ENCODE measurements at places on chromosomes 7 and 10. TPM values are rescaled to one million over a fixed set of nuclear protein-coding genes. Genes with fewer than 3 reads are reported as not detected.
A peak's percentile ranks its signal among the peaks of the same experiment; 100 is the strongest.

TUBAL3 gene
- 0.59 TPM for total RNA-seq

DOCK4 gene
- 80.3 TPM for total RNA-seq

TSPAN33 gene
- 1.2 TPM for total RNA-seq

PHF14 gene
- total RNA-seq: 85.9 TPM

AFAP1L2 gene
- total RNA-seq: 4.2 TPM

EGR2 gene
- 4.7 TPM for total RNA-seq

LIPJ gene
- not detected for total RNA-seq

CCDC146 gene
- total RNA-seq: 9.3 TPM

SPDYE11 gene
- not detected for total RNA-seq

GTPBP10 gene
- 19.6 TPM for total RNA-seq

NKX2-3 gene
- total RNA-seq: not detected

GTF2IRD2 gene
- total RNA-seq: 17.1 TPM

DNA sequence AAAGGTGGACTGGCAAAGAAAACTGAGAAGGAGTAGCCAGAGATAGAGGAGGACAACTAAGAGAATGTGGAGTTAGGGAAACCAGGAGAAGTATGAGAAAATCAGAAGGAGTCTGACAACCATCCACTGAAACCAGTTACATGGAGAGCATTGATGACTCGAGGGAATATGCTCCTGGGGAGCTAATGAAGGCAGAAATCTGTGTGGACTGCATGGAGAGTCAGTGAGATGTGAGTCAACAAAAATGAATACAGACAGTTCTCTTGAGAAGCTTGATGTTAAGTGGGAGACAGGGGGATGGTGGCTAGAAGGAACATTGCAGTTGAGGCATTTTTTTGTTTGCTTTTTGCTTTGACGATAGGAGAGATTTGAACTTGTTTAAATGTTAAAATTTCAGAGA is 34.3 kb upstream of the ZNF32 start:
- no peak overlapping the region for H3K4me3 ChIP-seq
- H3K36me3 ChIP-seq: no peaks in the 10 kb centered on the region
- no peak for DNase-seq
- H3K4me1 ChIP-seq: no peaks in the 10 kb centered on the region

DNA sequence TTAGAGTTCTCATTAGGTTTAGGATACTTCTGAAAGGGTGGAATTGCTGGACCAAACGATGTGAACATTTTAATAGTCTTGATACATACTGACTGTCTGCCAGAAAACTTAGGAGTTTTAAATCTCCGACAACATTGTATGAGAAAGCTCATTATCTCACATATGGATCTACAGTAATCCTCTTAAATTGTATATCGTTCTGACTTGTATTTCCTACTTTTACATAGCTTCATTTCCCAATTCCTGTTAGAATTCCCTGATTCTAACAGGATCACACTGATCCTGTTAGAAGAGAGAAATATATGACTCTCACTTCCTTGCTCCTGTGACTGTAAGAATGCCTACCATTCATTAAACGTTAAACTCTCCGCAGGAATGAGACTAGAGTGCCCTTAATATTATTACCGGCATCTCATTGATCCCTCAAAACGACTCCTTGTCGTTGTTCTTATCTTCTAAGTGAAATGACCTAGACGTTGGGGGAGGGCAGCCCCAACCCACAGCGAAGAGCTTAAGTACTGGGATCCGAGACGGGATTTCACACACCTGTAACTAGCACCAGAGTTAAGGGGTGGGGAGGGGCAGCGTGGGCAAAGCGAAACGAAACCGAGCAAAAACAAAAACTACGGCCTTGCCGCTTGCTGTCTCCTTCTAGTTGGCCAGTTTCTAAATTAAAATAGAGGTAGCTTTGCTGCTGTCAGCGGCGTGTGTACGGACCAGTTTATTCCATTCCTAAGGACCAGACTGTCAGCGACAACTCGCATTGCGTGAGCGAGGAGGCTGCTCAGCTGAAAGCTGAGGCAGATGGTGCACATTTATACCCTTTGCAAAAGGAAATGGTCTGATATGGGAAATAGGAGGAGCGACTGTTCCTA is 678 bp upstream of the TMEM106B start:
- H3K4me3 ChIP-seq: peak overlapping the region; percentile 80
- peak; percentile 53 for DNase-seq
- H3K36me3 ChIP-seq: no peaks in the 10 kb centered on the region
- peak overlapping the region; percentile 95 for H3K27ac ChIP-seq
- peaks cover 8% of the 10 kb centered on the region for H3K4me1 ChIP-seq

- no peak overlapping the region for H3K27ac ChIP-seq
- H3K36me3 ChIP-seq: no peaks in the 10 kb centered on the region
- DNase-seq: no peak
- H3K27me3 ChIP-seq: no peaks in the 10 kb centered on the region
- H3K4me3 ChIP-seq: no peak overlapping the region
- H3K4me1 ChIP-seq: no peaks in the 10 kb centered on the region
These were observed 488.6 kb downstream of the KCNMA1 start for GRCh38 chr10:77149001-77149400.

GRCh38 chr7:35908331-35909216 is 107.7 kb downstream of the SEPTIN7 start:
- no peak overlapping the region for H3K4me3 ChIP-seq
- DNase-seq: no peak
- no peaks in the 10 kb centered on the region for H3K4me1 ChIP-seq
- H3K27me3 ChIP-seq: no peaks in the 10 kb centered on the region
- no peak overlapping the region for H3K27ac ChIP-seq

GRCh38 chr10:102245932-102246251 is 560 bp downstream of the GBF1 start:
- DNase-seq: no peak
- peaks cover 64% of the 10 kb centered on the region for H3K4me1 ChIP-seq
- peak overlapping the region; percentile 81 for H3K4me3 ChIP-seq
- no peaks in the 10 kb centered on the region for H3K27me3 ChIP-seq

- peak overlapping the region; percentile 41 for H3K27ac ChIP-seq
- no peak overlapping the region for H3K4me3 ChIP-seq
- H3K36me3 ChIP-seq: no peaks in the 10 kb centered on the region
- peaks cover 59% of the 10 kb centered on the region for H3K4me1 ChIP-seq
- no peaks in the 10 kb centered on the region for H3K27me3 ChIP-seq
These were observed 117.7 kb downstream of the CCNY start for GRCh38 chr10:35453855-35454532.

GRCh38 chr10:71837098-71837827 is 13.8 kb downstream of the PSAP start:
- no peaks in the 10 kb centered on the region for H3K36me3 ChIP-seq
- no peaks in the 10 kb centered on the region for H3K27me3 ChIP-seq
- H3K27ac ChIP-seq: peak overlapping the region; percentile 24

- H3K4me3 ChIP-seq: no peak overlapping the region
- no peak for DNase-seq
- H3K27ac ChIP-seq: no peak overlapping the region
- no peaks in the 10 kb centered on the region for H3K36me3 ChIP-seq
- H3K27me3 ChIP-seq: no peaks in the 10 kb centered on the region
These were observed 61.3 kb upstream of the CAV2 start for GRCh38 chr7:116438267-116438666.

- no peak for DNase-seq
- H3K4me1 ChIP-seq: peaks cover 10% of the 10 kb centered on the region
- H3K36me3 ChIP-seq: peaks cover 10% of the 10 kb centered on the region
- H3K4me3 ChIP-seq: no peak overlapping the region
- no peaks in the 10 kb centered on the region for H3K27me3 ChIP-seq
These were observed 176.2 kb upstream of the CDCA7L start for GRCh38 chr7:22121702-22122474.

DNA sequence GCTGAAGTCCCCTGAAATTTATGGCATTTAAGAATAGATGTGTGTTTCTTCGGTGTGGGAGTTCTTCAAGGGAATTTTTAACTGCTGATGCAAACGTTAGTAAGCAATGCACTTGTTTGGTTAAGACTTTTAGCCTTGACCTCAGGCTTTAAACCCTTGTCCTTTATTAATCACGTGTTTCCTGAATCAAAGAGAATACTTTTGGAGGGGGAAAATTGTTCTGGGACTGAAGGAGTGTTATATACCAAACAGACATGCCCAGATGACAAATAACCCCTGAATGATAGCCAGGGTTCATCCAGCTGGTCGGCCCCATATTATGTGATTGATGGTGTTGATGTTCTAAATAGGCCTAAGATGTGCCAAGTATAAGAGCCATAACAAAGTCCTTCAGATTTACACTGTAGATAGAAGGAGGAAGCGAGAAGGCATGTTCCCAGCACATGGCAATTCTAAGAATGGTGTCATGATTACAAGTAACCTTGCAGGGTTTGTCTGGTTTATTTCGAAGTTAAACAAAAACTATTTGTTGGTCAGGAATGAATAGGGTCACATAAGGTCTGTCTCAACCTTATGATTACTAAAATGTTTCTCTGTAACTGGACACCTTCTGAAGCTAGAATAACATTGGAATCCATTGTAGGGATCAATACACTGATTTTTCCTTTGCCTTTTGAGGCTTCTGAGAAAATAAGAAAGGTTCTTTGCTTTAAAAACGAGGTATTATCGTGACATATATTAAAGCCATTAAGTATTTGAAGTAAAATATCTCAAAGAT is 124.2 kb upstream of the SEM1 start:
- no peak for DNase-seq
- no peaks in the 10 kb centered on the region for H3K36me3 ChIP-seq
- no peaks in the 10 kb centered on the region for H3K27me3 ChIP-seq
- no peak overlapping the region for H3K4me3 ChIP-seq
- peaks cover 8% of the 10 kb centered on the region for H3K4me1 ChIP-seq

DNA sequence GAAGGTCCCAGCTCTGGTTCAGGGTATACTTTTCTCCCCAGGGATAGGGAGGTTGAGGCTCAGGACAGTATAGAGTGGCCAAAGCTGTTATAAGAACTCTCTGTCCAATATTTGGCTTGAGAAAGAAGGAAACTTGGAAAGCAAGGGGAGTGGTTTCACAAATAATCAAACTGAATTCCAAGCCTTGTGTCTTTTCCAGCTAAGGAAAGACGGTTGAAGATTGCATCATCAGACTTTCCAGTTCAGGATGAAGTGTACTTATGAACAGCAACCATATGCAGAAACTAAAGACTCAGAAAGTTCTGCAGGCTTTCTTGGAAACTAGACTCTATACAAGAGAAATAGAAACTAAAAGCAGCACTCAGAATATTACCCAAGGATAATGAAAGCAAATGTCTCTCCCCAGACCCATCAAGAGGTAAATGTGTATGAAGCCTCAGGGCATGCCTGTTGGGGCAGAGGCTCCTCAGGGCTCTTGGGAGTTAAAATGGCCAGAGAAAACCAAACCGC is 46.4 kb downstream of the RAMP3 start:
- peak overlapping the region; percentile 34 for H3K4me3 ChIP-seq
- H3K4me1 ChIP-seq: peaks cover 14% of the 10 kb centered on the region
- no peak for DNase-seq
- H3K27me3 ChIP-seq: no peaks in the 10 kb centered on the region
- no peaks in the 10 kb centered on the region for H3K36me3 ChIP-seq
- peak overlapping the region; percentile 81 for H3K27ac ChIP-seq

DNA sequence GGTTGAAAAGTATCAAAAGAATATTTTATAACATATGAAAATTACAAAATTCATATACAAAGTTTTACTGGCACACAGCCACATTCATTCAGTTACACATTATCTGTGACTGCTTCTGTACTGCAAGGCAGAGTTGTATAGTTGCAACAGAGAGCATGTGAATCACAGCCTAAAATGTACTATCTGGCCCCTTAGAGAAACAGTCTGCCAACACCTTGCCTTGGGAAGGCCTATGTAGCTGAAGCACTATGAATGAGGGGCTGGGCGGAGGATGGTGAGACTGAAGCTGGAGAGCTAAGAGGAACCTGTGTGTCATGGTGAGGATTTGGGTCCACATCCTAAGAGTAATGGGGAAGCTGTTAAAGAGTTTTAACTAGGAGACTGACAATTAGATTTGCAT is 35.7 kb downstream of the PDZD8 start:
- DNase-seq: no peak
- H3K27me3 ChIP-seq: no peaks in the 10 kb centered on the region
- no peak overlapping the region for H3K4me3 ChIP-seq
- no peaks in the 10 kb centered on the region for H3K36me3 ChIP-seq
- peaks cover 5% of the 10 kb centered on the region for H3K4me1 ChIP-seq

GRCh38 chr7:65910237-65910636 is 37.4 kb downstream of the VKORC1L1 start:
- DNase-seq: no peak
- no peaks in the 10 kb centered on the region for H3K36me3 ChIP-seq
- H3K27ac ChIP-seq: no peak overlapping the region
- H3K4me3 ChIP-seq: no peak overlapping the region

DNA sequence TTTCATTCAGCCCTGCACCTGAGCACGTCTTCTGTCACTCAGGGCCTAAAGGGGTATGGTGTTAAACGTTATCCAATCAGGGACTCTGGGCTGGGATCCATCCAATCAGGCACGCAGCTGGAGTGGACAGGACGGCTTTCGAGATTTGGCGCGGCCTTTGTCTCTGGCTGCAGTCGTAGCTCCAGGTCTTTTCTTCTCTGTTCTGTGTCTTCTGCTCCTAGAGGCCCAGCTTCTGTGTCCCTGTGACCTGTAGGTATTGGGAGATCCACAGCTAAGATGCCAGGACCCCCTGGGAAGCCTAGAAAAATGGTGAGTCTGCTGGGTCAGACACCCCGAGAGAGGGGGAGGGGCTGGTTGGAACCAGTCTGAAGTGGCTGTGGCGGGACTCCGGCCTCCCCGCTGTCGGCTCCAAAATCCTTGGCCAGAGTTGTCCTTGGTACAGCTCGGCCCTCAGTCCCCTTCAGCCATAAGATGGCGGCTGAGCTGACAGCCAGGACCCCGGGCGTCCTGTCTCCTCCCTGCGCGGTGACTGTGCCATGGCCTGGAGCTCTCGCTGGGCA is 11.7 kb upstream of the ZNF680 start:
- DNase-seq: no peak
- no peak overlapping the region for H3K27ac ChIP-seq
- H3K36me3 ChIP-seq: no peaks in the 10 kb centered on the region
- H3K4me1 ChIP-seq: peaks cover 1% of the 10 kb centered on the region

- no peaks in the 10 kb centered on the region for H3K27me3 ChIP-seq
- H3K4me3 ChIP-seq: no peak overlapping the region
- H3K4me1 ChIP-seq: no peaks in the 10 kb centered on the region
- H3K36me3 ChIP-seq: no peaks in the 10 kb centered on the region
- no peak overlapping the region for H3K27ac ChIP-seq
- no peak for DNase-seq
These were observed 274.2 kb downstream of the ADARB2 start for GRCh38 chr10:1462994-1463633.
